ENCODE measurements at places on chromosomes 4 and X.

DNA sequence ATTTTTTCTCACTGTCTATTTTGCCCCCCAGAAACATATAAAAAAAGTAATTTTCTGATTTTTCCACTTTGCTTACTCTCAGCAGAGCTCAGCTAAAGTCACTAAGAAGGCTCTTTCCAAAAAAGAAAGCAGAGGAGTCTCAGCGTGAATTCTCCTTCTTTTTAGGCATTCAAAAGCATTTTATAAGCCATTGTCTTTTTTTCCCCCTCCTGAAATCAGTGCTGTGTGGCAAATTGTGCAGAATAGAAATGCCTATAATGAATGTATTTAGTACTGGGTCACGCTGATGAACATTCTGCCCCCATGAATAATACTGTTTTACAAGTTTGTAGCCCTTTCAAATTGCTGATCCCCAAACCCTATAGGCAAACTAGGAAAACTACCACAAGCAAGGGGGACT is 1.6 kb upstream of the PCDH18 start:
- DNase-seq = no peak

- DNase-seq = no peak
Observed at GRCh38 chr4:129738175-129738574, 642.2 kb downstream of the C4orf33 start.

DNA sequence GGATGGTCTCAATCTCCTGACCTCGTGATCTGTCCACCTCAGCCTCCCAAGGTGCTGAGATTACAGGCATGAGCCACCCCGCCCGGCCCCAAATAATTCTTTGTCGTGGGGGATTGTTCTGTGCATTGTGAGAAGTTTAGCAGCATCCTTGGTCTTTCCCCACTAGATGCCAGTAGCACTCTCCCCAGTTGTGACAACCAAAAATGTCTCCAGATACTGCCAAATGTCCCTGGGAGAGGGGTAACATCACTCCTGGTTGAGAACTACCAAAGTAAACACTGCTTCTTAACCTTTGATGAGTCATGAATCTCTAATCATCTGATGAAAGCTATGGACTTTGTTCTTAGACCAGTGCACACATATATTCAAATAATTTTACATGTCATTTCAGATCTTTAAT is 90.7 kb upstream of the BRS3 start:
- DNase-seq = no peak

DNA sequence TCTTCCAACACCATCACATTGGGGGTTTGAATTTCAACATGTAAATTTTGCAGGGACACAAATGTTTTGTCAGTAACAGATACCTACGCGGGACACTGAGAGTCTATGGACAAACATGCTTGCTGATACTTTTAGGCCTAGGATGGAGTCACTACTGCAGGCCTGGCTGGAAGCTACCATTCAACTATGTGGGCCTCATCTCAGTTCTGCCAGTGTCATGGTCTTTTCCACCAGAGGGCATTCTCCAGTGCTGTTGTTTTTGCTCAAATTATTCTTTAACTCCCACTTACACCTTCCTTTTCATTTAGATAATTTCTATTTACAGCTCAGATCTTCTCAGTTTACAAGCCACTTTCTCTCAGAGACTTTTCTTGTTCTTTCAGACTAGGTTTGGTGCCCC is 7.0 kb upstream of the ANK2 start:
- no peak for DNase-seq

DNA sequence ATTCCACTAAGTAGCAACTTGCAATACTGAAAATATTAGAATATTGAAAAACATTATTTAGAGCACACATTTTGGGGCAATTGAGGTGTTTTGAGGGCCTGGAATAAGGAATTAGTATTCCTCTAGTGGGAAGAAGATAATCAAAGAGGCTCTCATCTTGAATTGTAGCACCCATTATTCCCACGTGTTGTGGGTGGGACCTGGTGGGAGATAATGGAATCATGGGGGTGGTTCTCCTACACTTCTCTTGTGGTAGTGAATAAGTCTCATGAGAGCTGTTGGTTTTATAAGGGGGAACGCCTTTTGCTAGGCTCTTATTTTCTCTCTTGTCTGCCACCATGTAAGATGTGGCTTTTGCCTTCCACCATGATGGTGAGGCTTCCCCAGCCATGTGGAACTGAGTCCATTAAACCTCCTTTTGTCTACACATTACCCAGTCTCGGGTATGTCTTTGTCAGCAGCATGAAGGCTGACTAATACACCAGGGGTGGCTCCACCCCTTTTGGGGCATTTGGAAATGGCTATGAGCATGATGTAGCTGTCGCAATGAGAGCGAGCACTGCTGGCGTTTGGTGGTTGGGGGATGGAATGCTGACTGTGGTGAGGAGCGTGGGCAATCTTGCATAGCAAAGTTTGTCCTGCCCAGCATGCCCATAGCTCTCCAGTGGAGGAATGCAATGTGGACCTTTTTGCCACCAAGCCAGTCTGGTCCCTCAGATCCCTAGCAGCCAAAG is 308.2 kb downstream of the FRMPD4 start:
- DNase-seq = no peak

GRCh38 chrX:5870238-5870637 is 358.4 kb downstream of the NLGN4X start:
- DNase-seq = no peak

DNA sequence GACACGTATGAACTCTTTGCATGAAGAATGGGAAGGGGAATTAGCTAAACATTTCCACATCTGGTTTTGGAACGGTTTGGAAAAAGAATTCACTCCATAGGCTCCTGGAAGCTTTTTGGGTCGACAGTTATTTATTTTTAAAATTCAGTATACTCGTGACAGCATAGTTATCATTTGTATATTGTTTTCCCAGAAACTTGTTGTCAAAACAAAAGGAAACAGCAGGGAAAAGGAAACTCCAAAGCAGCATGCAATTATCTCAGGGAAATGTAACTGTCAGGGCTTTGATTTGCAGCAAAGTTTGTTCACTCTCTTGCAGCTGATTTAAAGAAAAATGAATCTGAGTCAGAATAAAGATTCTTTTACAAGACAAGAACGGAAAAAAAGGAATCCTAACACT is 86.5 kb downstream of the PLAC1 start:
- no peak for DNase-seq

GRCh38 chr4:75498041-75498440 is 16.2 kb downstream of the RCHY1 start:
- no peak for DNase-seq

DNA sequence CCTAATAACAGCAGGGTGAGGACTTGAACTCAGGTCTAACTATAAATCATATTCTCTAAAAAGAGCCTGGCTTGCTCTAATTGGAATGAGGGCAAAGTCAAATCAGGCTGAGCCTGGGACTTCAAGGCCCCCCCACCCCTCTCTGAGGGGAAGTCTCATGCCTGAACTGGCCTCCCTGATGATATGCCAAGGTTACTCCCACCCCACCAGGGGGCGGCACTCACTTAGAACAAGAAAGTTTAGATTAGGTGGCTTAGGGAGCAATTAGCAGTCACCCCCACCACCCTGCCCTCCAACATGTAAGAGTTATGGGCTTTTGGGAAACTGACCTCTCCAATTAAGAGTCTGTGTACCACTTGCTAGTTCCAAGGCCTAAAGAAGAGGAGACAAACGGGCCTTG is 2.7 kb downstream of the FOXO4 start:
- DNase-seq = peak; percentile 87

GRCh38 chr4:67746797-67747495 is 7.2 kb downstream of the GNRHR start:
- DNase-seq = no peak

- no peak for DNase-seq
Observed at GRCh38 chr4:103443324-103443723, 245.2 kb upstream of the CENPE start.

- DNase-seq = no peak
Observed at GRCh38 chrX:134459683-134460004, 321 bp upstream of the HPRT1 start.

- no peak for DNase-seq
Observed at GRCh38 chr4:120447774-120448173, 381.1 kb upstream of the MAD2L1 start.

GRCh38 chr4:8417071-8417614 is 23.4 kb downstream of the ACOX3 start:
- DNase-seq = no peak

DNA sequence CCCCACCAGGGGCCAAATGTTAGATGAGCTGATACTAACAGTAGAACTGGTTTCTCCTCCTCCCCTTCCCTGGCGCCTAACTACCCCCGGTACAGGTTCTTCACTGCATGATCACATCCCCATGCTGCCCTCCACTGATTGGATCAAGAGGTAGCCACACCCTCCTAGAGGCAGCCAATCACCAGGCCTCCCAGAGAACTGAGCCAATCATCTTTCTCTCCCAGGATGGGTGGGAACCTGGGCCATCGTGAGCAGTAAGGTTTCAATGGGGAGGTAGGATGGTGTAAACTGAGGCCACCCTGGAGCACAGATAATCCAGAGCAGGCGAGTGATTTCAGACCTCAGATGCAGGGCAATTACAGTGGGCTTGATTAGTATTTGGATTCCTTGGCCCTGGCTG is 64.2 kb downstream of the PPP2R2C start:
- DNase-seq = no peak

DNA sequence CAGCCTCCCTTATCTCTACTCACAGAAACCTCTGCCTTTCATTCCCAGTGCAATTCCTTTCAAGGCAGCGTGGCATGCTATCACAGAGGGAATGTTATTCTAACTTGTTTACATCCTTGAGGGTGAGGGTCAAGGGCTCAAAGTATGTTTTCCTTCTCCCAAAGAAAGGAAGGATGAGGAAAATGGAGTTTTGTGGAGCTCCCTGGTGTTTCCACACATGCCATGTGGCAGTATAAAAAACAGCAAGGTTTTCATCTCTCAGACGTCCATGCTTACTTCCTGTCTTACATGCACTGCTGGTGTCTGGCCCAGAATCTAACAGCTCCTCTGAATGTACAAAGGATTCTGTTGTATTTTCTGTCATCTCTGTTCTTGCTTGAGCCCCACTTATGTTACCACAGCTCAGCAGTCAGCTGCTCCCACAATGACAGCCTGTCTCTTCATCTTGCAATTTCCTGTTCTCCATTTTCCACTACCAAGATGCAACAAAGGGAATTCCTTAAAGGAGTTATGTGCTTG is 128.0 kb downstream of the SNCA start:
- no peak for DNase-seq

GRCh38 chrX:1453395-1453783 is 680 bp upstream of the ASMTL start:
- DNase-seq = no peak

DNA sequence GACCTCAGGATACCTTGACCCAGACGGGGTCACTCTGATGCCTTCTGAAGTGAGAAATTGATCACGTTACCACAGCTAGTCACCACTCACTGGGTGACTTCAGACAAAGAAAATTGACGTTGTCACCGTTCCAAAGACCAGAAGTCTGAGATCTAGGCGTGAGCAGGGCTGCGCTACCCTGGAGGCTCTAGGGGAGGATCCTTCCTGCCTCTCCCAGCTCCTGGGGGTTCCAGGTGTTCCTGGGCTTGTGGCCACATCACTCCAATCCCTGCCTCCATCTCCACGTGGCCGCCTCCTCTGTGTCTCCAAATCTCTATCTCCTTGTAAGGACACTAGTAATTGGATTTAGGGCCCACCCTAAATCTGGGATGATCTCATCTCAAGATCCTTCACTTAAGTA is 48.9 kb upstream of the CD99 start:
- no peak for DNase-seq

- DNase-seq = no peak
Observed at GRCh38 chr4:40916218-40916555, 166.4 kb downstream of the NSUN7 start.

DNA sequence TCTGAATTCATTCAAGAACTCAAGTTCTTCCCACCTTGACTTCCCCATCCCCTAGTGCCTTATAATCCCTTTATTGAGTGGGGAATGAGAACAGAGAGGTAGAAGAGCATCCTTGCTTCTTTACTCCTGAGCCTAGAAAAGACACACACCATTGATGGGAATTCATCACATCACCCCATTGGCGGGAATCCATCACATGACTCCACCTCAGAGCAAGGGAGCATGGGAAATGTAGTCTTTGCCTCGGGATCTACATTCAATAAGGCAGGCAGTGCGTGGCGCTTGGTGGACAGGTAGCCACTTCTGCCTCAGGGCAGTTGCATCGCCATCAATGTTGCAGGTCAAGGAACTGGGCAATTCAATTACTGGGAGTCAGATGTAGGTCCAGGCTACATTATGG is 50.7 kb downstream of the MXRA5 start:
- DNase-seq = no peak

GRCh38 chrX:125204681-125205132 is 115.0 kb upstream of the TEX13C start:
- no peak for DNase-seq

GRCh38 chr4:57270346-57270745 is 160.2 kb upstream of the IGFBP7 start:
- no peak for DNase-seq

GRCh38 chr4:87423317-87424098 is 1.1 kb downstream of the NUDT9 start:
- no peak for DNase-seq

- DNase-seq = no peak
Observed at GRCh38 chr4:5211282-5211839, 160.1 kb downstream of the STK32B start.

DNA sequence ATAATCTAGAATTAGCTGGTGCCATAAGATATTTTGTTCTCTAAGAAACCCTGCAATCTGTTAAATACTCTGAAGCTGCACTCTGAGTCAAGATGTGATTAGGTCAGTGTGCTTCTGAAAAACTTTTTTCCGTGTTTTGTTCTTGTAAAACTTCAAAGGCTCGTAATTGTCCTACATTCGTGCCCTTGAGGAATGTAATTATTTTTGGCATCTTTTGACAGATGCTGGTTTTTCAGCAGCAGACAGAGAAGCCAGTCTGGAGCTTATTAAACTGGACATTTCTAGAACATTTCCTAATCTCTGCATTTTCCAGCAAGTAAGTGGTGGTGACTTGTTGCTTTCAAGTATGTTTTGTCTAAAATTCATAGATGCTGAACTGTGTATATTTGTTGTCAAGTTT is 36.8 kb upstream of the TADA2B start:
- DNase-seq = no peak

GRCh38 chrX:132270021-132270420 is 50.8 kb upstream of the RAP2C start:
- DNase-seq = no peak

- no peak for DNase-seq
Observed at GRCh38 chrX:26376037-26376708, 160.2 kb downstream of the MAGEB5 start.

GRCh38 chr4:109499513-109499912 is 60.5 kb upstream of the MCUB start:
- DNase-seq = no peak

- no peak for DNase-seq
Observed at GRCh38 chr4:8205749-8206611, 6.9 kb downstream of the SH3TC1 start.

GRCh38 chr4:20839957-20840356 is 139.7 kb downstream of the PACRGL start:
- DNase-seq = no peak
